Airway epithelial cell (primary cell): ENCODE measurements at places on chromosomes 7 and 10. TPM values are rescaled to one million over a fixed set of nuclear protein-coding genes. Genes with fewer than 3 reads are reported as not detected.

The MCM10 gene
- total RNA-seq, result 9.5 and 12.6 TPM in 2 replicates

The SPAG6 gene
- not detected in 2 replicates for total RNA-seq

The GATA3 gene
- total RNA-seq, result 0.09 and 0.35 TPM in 2 replicates

The AUTS2 gene
- 6.6 and 15.3 TPM in 2 replicates for total RNA-seq

The GJC3 gene
- not detected in 2 replicates for total RNA-seq

The GRID2IP gene
- total RNA-seq, result 0.21 and 0.70 TPM in 2 replicates

The AHCYL2 gene
- total RNA-seq, result 7.4 and 8.7 TPM in 2 replicates

The GIMAP5 gene
- total RNA-seq, result not detected in 2 replicates

The PANK1 gene
- 4.8 and 5.9 TPM in 2 replicates for total RNA-seq

The VSIR gene
- total RNA-seq, result 13.6 and 18.3 TPM in 2 replicates
